ENCODE measurements at places on chromosomes 16 and 17.

DNA sequence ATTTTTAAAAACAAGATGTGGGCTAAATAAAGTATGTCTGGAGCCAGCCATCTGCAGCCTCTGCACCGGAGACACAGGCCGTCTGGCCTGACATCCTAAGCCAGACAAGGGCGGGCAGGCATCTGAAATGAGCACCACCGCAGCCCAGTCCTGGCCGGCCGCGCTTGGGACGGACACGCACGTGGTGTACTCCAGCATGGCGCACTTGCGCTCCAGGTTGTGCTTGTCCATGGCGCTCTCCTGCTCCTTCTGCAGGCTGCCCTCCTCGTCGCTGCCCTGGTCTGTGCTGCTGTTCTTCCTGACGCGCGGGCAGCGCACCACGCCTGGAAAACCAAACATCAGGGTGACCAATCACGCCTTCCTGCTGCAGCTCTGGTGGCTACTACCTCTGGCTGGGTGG, 60.3 kb downstream of the GTF3C1 start:
- DNase-seq: no peak

DNA sequence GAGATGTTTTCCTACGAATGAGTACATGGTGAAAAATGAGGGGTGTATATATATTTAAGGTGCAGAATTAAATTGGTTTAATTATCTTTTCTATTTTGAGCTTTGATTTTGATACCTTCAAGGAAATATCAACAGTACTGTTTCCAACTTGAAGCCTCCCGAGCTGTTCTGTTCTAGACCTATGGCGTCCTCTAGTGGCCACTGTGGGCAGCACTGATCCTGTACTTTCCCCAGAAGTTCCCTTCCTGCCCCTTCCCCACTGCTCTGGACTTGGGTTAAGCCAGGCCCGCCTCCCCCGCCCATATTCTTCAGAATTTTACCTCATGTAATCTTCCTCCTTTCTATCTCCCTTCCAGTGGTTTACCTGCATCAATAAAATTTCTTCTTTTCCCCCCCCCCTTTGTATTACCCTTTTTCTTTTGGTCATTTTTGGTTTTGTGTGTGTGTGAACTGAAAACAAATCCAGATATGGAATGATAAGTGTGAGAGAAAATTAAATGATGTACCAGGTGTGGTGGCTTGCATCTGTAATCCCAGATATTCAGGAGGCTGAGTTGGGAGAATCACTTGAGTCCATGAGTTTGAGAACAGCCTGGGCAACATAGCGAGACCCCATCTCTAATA, 1643.5 kb downstream of the TP53TG3F start:
- DNase-seq: no peak

DNA sequence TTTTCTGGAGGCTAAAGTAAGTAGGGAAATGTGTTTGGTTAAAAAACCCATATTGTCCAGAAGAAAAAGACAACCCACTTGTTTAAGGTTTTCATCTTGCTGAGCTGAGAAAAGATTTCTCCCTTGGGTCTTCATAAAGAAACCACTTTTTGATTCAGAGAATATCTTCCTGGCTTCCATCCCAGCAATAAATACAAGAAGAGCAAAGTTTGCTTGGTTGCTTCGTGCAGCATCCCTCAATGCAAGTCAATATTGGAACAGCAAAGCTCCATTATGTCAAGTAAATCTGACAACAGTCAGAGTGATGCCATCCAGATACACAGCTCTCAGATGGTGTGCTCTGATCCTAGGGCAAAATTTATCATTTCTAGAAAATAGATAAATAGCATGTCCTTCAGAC, 118.9 kb upstream of the PIRT start:
- no peak for DNase-seq

DNA sequence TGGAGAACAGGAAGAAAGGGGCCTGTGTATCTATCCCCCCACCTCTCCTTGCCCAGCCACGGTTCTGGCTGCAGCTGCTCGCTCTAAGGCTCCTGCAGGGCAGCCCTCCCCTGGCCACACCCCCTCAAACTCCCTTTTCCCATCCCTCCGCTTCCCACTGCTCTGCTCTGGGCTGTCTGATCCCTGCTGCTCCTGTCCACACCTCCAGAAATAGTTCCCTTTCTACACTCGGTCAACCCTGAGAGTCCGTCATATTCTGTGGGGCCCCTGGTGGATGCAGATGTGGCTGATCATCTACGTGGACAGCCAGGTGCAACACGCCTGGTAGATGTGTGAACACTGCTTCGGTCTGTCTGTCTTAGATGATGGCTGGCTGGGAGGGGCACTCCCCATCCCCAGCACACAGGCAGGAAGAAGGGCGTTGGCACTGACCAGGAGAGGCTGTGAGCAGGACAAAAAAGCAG, 19.3 kb upstream of the KRT19 start:
- no peak for DNase-seq

- DNase-seq: no peak
These were observed 6.2 kb downstream of the ATP6V0D1 start for GRCh38 chr16:67474551-67475455.

DNA sequence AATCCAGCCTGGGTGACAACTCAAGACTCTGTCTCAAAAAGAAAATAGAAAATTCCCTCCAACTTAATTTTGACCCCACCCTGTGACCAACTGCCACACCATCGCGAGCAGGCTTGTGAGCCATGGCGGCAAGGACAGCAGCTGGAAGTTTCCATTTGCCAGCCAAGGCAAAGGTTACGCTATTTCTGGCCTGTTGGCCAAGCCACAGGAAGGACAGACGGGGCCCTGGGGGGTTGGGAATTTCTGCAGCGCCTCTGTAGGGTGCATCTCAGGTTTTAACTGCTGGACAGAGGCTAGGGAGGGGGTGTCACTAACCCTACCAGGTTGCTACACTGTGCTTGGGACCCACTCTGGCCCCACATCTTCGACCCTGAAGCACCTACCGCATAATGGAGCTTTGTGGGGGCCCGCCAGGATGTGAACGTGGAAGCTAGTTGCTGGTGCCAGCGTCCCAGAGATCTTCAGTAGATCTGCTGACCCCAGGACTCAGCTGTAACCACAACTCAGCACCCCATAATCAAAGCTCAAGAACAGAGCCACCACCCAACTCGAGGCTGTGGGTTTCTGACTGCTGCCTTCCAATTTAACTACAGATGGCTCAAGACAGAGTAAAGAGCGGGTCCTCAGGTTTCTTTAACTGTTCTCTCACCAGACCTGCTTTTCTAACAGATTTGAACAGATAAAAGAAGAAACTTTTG, 10.9 kb downstream of the KIFC3 start:
- no peak for DNase-seq

GRCh38 chr16:57619606-57620334, 8.7 kb upstream of the ADGRG1 start:
- no peak for DNase-seq

DNA sequence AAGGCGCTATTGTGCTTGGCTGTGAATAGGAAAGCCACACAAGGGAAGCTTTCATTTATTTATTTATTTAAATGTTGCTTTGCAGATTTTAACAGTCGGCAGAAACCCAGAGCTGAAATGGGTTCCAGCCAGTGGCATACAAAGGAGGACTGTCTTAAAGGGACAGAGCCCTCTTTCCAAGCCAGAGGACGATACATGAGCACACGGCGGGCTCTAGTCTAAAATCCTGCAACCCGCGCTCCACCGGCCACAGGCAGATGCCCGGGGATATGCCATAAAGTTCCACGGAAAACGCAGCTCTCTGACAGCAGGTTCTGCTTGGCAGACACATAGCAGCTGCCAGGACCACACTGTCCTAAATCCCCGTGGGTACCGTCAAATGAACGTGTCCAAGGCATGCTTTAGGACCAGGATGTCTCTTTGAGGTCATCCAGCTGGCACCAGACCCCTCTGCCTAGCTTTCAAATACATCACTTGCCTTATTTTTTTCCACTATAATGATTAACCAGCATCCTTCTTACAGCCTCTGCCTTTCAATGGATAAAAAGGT, 64.6 kb downstream of the CYTH1 start:
- DNase-seq: no peak

DNA sequence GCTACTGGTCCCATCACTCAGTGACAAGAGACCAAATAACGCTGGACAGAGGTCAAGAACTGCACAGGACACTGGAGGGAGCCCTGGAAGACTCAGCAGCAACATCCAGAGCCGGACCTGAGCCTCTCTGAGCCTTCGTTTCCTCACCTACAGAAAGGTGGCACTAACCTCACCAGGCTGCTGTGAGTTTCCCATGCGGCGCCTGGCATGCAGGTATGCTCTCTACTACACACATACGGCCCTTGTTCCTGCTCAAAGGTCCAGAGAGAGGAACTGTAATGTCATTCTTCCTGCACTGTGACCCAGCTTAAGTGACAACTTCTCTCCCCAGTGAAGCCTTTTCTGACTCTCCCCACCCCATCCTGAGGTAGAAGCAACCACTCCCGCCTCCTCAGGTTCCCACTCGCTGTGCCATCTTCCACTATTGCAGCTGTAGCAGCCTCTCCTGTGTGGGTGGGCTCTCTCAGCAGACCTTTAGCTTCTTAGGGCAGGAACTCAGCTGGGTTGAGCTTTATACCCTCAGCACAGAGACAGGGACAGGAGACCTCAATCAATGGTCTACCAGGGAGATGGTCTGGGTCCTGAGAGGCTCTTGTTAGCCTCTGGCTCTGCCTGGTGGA, 43.9 kb upstream of the SREBF1 start:
- no peak for DNase-seq

DNA sequence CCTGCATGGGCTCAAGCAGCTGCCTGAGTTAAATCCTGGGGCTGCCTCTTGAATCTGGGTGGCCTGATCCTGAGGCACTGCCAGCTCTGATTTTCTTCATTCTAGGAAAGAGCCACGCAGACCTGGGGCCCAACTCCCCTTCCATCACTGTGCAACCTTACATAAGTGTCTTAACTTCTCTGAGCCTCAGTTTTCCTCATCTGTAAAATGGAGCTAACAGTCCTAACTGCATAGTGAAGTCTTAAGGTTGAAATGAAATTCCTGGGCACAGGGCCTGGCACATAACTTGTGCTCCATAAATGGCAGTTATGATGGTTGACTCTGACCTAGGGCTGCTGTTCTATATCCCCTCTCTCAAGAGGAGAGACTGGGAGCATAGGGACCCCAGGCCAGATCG, 236.6 kb downstream of the GSG1L start:
- no peak for DNase-seq

DNA sequence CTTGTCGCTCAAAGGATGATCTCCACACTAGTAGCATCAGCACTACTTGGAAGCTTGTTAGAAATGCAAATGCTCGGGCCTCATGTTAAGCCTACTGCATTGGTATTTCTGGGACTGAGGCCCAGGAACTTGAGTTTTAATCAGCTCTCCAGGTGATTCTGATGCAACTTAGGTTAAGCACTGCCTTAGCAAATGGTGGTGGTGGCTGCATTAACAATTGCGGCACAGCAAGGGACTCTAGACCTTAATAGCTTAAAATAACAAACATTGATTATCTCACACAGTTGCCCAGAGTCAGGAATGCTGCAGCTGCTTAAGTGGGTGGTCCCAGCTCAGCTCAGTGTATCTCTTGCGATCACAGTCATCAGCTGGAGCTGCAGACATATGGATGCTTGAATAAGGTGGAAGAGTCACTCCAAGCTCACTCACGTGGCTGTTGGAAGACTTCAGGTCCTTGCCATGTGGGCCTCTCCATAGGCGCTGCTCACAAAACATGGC, 25.8 kb downstream of the HS3ST3A1 start:
- no peak for DNase-seq

GRCh38 chr17:2624292-2624731, 30.9 kb downstream of the PAFAH1B1 start:
- DNase-seq: no peak

- DNase-seq: no peak
These were observed 15.2 kb upstream of the PLD6 start for GRCh38 chr17:17221329-17221728.

GRCh38 chr16:67563708-67564468, 1.6 kb downstream of the CTCF start:
- DNase-seq: no peak

DNA sequence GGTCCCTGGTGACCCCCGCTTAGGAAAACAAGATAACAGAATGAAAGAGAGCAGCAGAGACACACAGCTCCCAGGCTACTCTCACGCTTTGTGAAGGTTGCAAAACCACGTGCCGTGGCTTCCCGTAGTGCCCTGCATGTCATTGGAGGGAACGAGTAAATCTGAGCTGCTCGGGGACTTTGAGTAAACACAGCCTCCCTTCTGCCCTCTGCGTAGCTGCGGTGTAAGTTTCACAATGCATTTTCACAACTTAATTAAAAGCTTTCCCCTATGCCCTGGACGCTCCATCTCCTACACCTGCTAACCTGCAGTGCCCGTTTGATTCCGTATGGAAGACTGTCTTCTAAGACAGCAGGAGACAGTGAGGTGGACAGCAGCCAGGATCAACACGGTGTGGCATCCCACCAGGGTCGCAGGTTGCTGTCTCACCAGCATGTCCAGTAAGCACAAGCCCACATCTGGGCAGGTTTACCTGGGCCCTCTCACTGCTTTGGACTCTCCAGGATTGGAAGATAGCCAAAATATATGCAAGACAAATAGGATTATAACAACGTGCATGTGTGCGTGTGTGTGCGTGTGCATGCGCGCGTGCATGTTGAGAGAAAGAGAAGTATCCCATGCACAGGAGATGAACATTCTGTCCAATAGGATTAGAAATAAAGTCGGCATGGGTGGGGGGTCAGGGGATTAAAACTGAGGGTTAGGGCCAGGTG, 116.4 kb upstream of the RCVRN start:
- DNase-seq: no peak

All from amniotic stem cell (primary cell).